Activated naive CD8-positive, alpha-beta T cell treated with anti-CD3 and anti-CD28 coated beads, Interleukin-2, amount 10 ng/mL, durations not matched to agents 7 days and 5 days (primary cell): ENCODE measurements at places on chromosomes 11 and 22. TPM values are rescaled to one million over a fixed set of nuclear protein-coding genes. Genes with fewer than 3 reads are reported as not detected.

GRCh38 chr11:95283650-95284049, 52.6 kb upstream of the SESN3 start:
- H3K4me3 ChIP-seq: no peak overlapping the region
- no peak overlapping the region for H3K27ac ChIP-seq
- peaks cover 2% of the 10 kb centered on the region for H3K4me1 ChIP-seq
- no peak for DNase-seq
- H3K27me3 ChIP-seq: peaks cover 8% of the 10 kb centered on the region

DNA sequence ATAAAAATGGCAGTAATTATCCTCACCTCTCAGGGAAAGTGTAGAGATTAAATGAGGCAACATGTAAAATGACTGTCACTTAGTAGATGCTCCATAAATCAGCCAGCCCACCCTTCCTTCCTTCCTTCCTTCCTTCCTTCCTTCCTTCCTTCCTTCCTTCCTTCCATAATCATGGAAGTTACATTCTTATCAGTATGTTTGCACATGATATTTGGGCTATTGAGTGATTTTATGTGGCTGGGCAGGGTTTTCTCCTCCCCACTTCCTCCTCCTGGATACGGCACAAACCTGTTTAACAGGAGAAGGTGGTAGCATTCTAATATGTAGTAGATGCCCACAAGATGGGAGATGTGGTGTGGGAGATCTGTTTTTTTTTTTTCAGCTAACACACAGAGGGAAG, 11.9 kb downstream of the LYVE1 start:
- no peak overlapping the region for H3K4me3 ChIP-seq
- H3K27ac ChIP-seq: no peak overlapping the region
- H3K36me3 ChIP-seq: no peaks in the 10 kb centered on the region
- H3K27me3 ChIP-seq: peaks cover 19% of the 10 kb centered on the region
- H3K4me1 ChIP-seq: no peaks in the 10 kb centered on the region

DNA sequence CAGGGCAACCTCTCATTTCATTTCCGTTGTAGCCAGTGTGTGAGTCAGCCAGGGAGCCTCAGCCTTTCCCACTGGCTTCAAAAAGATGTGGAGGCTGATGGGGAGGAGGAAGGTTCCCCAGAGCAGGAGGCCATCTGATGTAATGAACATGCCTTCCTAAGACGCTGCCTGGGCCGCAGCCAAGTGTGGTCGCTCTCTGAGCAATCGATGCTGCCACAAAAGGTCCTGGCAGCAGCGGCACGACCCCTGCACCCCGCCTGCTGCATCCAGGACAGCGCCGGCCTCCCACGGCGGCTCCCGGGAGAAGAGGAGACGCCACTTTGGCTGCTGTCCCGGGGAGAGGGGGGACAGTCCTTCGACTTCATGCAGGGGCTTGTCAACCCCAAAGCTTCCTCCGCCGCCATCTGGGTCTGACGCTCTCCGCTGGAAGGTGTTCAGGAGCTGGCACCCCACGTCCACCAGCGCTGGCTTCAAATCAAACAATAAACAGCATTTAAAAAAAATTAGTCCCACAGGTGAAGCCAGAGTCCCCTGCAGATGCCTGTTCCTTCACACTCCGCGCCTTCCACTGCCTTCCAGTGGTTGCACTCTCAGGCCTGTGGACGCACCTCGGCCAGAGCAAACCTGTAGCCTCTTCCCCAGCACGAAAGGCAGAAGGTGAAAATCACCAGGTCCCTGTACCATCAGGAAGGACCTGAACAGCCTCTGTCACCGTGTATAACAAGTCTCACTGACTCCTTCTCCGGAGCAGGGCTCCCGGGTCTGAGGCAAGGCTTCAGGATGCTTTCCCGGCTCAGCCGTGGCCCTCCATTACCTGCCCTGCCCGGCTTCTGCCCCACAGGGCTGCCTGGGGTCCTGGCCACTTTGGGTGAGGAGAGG, 930.7 kb downstream of the BRD1 start:
- no peaks in the 10 kb centered on the region for H3K4me1 ChIP-seq
- no peak for DNase-seq
- H3K27ac ChIP-seq: no peak overlapping the region
- H3K4me3 ChIP-seq: no peak overlapping the region
- no peaks in the 10 kb centered on the region for H3K36me3 ChIP-seq
- H3K27me3 ChIP-seq: no peaks in the 10 kb centered on the region

- no peak overlapping the region for H3K27ac ChIP-seq
- peaks cover 3% of the 10 kb centered on the region for H3K4me1 ChIP-seq
- H3K27me3 ChIP-seq: peaks cover 16% of the 10 kb centered on the region
- no peak overlapping the region for H3K4me3 ChIP-seq
Measured at GRCh38 chr11:6655020-6655789, 404 bp downstream of the DCHS1 start.

GRCh38 chr11:33329705-33330329, 72.6 kb downstream of the HIPK3 start:
- H3K4me1 ChIP-seq: peaks cover 8% of the 10 kb centered on the region
- no peaks in the 10 kb centered on the region for H3K27me3 ChIP-seq
- H3K36me3 ChIP-seq: peaks cover 6% of the 10 kb centered on the region
- no peak overlapping the region for H3K4me3 ChIP-seq

Gene TRPT1
- total RNA-seq: 47.8 TPM

Gene POU2AF2
- total RNA-seq: not detected

Gene APOBEC3B
- total RNA-seq: 7.2 TPM

Gene PATE2
- total RNA-seq: not detected

Gene TP53I11
- 13.7 TPM for total RNA-seq

Gene XKR3
- not detected for total RNA-seq
